Epithelial cell of proximal tubule (primary cell): ENCODE measurements at places on chromosomes 12 and 14. TPM values are rescaled to one million over a fixed set of nuclear protein-coding genes. Genes with fewer than 3 reads are reported as not detected.

- no peak for DNase-seq
Observed at GRCh38 chr14:58299401-58300330, 1.3 kb downstream of the ARID4A start.

DNA sequence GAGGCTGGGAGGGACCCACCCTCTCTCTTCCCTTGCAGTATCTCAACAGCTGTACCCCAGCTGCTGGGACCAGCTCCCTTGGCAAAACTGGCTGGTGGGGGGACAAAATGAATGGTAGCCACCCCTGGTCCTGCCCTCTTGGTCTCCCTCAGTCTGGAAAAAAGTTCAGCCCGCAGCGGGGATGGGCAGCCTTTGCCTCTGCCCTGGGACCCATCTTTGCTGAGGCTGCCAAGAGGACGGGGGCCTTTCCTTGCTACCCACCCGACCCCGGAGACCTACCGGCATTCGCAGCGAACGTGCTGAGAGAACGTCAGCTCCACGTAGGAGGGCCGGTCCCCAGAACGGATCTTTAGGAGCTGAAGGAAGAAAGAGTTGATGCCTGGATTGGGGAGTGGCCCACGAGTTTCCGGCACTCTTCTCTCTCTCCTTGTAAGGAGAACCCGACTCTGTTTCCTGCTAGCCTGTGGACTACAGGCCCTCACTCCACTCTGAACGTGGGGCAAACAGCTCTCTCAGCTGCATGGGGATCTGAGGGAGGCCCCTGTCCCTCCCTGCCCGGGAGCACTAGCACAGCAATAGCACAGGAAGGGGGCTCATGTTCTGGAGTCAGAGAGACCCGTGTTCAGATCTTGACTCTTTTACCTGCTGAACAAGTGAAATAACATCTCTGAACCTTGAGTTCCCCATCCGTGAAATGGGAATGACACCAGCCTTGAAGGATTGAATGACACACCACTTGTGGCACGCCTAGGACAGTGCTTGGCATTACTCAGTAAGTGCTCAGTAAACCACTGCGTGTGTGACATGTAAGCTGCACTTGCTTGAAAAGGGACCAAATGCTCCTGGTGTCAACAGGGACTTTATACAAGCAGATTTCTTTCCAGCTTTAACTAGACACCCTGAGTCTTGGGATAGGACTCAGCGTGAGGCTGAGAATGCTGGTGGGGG is 6.9 kb downstream of the PGF start:
- DNase-seq = no peak

DNA sequence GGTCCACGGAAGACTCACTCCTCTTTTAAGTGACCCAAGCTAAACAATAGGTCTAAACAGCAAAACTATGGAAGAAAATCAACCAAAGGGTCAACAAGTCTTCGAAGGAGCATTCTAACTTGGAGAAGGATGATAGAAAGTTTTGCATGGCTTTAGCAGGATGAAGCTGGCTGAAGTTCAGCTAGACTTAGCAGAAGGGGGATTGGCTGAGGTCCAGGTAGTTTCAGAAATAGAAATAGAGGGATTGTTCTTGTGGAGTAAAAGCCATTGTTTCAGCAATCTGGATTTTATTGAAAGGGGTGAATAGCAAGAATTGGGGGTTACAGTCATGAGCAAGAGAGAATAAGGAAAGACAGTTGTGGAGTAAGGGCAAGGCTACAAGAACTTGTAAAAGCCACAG is 84.7 kb upstream of the TSPAN8 start:
- no peak for DNase-seq

- no peak for DNase-seq
Observed at GRCh38 chr12:82326905-82327503, 31.2 kb downstream of the CCDC59 start.

ANKS1B gene
- total RNA-seq = 0.46 TPM in 1 of 2 replicates, not detected in the other

GLTP gene
- total RNA-seq = 35.1 and 43.5 TPM in 2 replicates

CISTR gene
- not detected in 2 replicates for total RNA-seq
